Cerebellar nuclear complex (tissue), 1 donor: ENCODE measurements at places on chromosomes 6 and 20.

- DNase-seq: peak; percentile 70
Measured at GRCh38 chr6:15491255-15491985, 171.4 kb downstream of the DTNBP1 start.

DNA sequence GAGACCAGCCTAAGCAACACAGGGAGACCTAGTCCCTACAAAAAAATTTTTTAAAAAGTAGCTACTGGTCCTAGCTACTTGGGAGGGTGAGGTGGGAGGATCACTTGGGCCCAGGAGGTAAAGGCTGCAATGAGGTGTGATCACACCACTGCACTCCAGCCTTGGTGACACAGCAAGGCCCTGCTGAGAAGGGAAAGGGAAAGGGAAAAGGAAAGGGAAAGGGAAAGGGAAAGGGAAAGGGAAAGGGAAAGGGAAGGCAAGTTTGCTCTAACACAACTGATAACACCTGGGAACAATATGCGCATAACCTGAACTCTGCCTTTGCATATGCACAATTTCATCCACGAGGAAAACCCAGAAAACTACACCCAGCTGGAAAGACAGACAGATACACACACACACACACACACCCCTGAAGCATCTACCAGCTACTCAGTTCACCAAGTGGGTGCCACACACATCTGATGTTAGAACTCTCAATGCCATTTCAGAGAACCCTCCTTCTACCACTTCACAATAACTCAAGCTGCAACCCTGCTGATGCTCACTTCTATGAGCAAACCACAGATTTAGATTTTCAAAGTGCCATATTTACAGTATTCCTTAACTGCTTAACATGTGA lies 19.1 kb downstream of the B4GALT5 start:
- DNase-seq: no peak

DNA sequence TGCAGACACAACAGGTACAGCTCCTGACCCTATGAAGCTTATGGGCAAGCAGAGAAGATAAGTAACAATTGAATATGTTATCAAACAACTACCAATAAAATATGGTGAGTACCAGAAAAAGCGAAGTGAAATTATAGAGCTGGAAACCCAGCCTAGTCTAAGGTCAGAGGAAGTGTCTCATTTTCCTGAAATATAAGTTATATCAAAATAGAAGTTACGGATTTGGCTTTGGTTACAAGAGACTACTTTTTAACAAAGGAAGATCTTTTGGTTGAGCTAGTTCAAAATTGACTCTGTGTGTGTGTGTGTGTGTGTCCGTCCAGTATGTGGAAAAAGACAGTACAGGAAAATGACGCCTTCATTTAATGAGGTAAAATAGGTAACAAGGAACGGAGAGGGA lies 8.9 kb downstream of the STX11 start:
- no peak for DNase-seq

GRCh38 chr6:14905201-14905600 lies 340.7 kb upstream of the JARID2 start:
- DNase-seq: no peak

GRCh38 chr6:4888841-4889240 lies 112.6 kb downstream of the CDYL start:
- DNase-seq: no peak

DNA sequence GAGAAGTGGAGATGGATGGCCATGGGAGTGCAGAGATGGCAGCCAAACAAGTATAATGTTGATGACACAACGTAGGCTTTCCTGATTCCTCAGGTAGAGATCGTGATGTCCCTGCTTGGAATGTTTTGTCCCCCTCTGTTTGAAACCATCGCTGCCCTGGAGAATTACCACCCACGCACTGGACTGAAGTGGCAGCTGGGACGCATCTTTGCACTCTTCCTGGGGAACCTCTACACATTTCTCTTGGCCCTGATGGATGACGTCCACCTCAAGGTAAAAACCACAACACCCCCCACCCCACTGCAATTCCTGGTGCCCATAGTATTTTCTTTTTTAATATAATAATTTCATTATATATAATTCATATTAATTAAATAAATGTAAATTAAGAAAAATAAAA lies 42.1 kb upstream of the NOP56 start:
- DNase-seq: no peak

- DNase-seq: no peak
Measured at GRCh38 chr20:11651138-11651537, 266.6 kb upstream of the BTBD3 start.

- DNase-seq: no peak
Measured at GRCh38 chr20:62258499-62259293, 20.4 kb downstream of the OSBPL2 start.

- no peak for DNase-seq
Measured at GRCh38 chr6:90729057-90729456, 142.2 kb upstream of the MAP3K7 start.

DNA sequence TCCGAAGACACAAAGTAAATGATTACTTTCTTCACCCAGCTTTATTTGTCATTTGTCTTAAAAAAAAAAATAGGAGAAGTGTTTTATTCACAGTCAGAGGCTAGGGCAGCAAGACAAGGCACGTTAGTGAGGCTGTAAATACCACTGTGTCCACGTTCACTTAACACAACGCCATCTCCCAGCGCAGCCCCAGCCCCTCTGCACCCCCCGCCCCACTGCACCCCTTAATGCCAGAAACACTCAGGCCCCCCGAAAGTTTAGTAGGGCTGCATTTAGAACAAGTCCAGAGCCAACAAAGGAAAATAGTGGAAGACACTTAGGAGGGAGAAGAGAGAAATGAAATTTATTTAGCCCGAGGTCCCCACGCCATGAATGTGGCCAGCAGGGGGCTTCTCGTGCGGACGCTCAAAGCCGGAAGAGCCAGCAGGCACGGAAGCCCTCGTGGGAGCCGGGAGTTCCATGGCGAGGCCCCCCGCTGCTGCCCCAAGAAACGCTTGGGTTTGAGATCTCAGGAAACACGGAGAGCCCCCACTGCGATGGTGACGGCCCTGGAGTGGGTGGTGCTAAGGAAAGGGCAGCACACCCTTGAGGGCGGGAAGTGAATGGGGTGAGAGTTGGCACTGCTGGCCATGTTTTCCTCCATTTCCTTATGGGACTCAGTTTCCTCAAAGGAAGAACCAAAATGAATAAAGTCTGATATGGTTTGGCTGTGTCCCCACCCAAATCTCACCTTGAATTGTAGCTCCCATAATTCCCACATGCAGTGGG lies 50.2 kb downstream of the IYD start:
- no peak for DNase-seq

- DNase-seq: no peak
Measured at GRCh38 chr6:147322299-147323162, 118.3 kb downstream of the STXBP5 start.

GRCh38 chr6:116449565-116449964 lies 11.6 kb upstream of the CALHM6 start:
- DNase-seq: no peak

- no peak for DNase-seq
Measured at GRCh38 chr6:144582939-144583613, 297.9 kb downstream of the UTRN start.

GRCh38 chr20:18686696-18687095 lies 98.8 kb downstream of the DTD1 start:
- DNase-seq: no peak

- no peak for DNase-seq
Measured at GRCh38 chr20:7736336-7736735, 203.9 kb downstream of the HAO1 start.

DNA sequence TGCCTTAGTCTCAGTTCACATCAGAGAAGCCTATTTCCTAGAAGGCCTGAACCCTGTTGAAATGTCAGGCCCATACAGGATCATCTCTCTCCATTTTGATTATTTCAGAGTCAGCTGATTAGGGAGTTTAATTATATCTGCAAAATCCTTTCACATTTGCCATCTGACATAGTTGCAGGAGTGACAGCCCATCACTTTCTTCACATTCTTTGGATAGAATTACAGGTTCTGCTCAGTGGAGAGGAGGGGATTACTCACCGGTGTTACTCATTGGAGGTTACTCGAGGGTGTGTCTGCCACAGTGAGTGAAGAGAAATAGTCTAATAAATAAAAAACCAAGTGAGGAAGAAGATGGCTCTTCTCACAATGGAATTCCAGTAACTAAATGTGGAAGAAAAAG lies 216.8 kb downstream of the TMEM242 start:
- DNase-seq: no peak

DNA sequence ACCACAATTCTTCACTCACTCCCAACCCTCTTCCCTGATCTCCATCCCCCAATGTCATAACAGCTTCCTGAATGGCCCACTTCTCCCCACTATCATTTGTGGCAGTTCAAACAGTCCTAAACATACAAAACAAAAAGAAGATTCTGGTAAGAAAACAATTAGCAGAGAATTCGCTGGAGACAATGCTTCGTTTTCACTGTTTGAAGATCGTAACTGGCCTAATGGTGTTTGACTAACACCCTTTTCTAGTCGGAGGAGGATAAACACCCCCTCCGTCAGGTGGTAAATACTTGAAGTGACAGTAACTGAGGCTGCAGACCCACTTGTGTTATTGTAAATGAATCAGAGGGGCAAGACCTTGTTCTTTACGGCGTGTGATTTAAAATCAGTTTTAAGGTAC lies 3.8 kb downstream of the EYA2 start:
- no peak for DNase-seq

GRCh38 chr6:13810688-13811446 lies 3.5 kb downstream of the MCUR1 start:
- no peak for DNase-seq

DNA sequence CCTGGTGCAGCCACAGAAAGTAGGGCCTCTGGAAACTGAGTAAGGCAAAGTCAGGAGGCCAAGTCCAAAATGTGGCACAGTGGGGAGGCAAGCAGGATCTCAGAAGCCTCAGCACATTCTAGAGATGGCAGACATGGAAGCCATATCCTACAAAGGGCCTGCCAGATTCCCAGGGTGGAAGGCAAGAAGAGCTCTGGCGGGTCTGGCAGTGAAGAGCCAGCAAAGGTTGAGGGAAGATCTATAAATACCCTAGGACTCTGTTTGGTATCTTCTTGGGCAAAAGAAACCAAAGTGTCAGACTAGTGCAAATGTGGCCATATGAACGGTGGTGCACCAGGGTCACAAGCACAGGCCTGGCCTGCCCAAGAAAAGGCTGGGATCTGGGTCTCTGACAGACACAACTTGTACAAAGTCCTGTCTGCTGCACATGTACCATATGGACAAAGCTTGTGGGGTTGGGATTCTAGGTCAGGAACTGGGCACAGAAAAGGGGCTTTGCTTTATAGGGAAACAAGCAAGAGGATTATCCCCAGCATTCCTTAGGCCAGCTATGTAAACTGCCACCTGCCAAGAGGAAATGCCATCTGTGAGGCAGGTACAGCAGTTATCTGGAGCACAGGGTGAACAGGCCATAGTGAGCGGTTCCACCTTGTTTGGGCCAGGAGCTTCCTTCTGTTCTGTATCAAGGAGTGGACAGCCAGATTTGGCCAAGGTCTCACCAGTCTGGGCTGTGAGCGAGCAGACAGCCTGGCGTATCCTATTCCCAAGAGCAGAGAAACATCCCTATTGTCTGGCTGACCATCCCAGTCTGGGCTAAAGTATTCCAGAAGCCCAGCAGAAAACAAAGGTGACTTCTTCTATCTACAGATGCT lies 36.3 kb upstream of the SLC4A11 start:
- DNase-seq: peak; percentile 91

GRCh38 chr6:18640754-18641153 lies 253.6 kb downstream of the RNF144B start:
- no peak for DNase-seq

GRCh38 chr6:117616391-117617209 lies 14.3 kb upstream of the GOPC start:
- no peak for DNase-seq

GRCh38 chr20:23135449-23136420 lies 49.6 kb upstream of the CD93 start:
- no peak for DNase-seq

GRCh38 chr6:121040831-121041230 lies 293.4 kb downstream of the TBC1D32 start:
- DNase-seq: no peak

GRCh38 chr20:57270204-57270984 lies 4.0 kb upstream of the BMP7 start:
- DNase-seq: no peak

DNA sequence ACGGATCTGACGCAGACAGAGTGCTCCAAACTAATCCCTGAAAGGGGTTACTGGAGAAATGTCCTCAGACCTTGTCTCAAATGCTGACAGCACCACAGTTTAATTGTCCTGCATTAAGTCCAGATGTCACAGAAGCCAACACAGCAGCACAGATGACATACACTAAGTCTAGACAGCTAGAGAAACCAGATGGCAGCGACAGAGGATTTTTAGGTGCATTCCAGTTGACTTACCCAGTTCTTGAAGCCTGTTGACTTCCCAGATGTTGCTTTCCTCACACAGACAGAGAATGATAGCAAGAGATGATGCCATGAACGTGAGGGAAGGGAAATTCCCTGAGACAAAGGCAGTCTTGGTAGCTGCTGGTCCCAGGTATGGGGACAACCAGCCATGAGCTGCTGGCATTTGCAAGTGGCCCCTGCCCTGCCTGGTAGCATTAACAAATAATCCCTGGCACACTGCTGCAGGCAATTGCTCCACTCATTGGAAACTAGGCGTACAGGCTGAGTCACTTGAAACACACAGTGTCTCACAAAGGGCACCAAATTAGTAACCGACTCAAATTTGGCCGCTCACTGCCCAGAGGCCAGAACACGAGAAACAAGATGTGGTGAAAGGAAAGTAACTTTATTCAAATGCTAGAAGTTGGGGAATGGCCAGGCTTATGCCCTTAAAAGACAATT lies 52.2 kb downstream of the ADGB start:
- DNase-seq: no peak

DNA sequence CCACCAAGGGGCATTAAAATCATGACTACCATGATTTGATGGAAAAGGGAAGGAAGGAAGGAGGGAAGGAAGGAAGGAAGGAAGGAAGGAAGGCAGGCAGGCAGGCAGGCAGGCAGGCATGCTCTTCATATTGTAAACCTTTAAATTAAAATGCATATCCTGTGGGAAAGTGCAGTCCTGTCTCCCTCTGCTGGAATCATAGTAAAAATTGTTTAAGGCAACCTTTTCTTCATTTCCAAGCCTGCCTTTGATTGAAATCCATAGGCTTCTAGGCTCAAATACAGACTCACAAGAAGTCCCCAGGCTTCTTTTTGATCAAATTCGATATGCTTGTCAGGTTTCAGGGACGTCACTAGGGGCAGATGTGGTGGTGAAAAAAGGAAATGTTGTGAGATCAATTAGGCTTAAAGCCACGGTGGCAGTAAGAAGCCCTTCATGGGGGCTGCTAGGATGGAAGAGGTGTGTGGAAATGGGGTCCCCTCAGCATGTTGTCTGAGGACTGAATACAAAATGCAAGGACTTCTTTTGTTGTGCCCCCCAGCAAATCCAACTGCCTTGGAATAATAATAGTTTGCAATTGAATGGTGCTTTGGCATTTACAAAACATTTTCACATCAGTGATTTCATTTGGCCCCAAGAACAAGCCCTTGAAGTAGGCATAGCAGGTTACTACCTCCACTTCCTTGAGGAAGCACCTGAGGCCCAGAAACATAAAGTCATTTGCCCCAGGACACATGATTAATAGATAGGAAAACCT lies 25.6 kb upstream of the GABRR1 start:
- no peak for DNase-seq
